ENCODE measurements at places on chromosomes 13 and 19.

DNA sequence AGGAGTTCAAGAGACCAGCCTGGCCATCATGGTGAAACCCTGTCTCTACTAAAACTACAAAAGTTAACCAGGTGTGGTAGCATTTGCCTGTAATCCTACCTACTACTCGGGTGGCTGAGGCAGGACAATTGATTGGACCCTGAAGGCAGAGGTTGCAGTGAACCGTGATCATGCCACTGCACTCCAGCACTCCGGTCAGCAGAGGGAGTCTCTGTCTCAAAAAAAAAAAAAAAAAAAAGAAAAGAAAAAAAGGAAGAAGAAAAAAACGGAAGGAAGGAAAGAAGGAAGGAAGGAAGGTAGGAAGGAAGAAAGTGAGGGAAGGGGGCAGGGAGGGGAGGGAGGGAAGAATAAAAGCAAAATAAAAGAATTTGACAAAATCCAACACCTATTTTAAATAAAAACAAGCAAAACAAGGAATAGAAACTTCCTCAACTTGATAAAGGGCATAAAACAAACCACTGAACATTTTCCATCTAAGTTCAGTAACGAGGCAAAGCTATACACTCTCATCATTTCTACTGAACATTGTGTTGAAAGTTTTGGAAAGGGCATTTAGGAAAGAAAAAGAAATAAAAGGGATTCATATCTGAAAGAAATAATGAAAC, 411.6 kb upstream of the SLITRK5 start:
- DNase-seq: no peak

DNA sequence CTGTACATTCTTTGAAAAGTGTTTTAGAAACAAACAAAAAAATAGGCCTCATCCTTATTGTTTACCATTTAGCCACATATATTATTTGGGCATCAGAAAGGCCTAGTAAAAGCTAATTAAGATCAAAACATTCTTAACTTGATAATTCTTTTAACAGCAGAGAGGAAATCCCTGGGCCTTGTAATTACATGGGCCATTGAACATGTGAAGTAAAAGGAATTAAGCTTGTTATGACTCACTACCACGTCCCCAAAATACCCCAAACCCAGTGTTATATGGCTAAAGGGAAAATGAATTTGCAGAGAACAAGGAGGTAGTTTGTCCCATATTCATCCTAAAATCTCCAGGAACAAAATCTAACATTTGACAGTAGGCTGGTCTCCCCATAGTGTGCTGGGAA, 439.8 kb downstream of the ITGBL1 start:
- no peak for DNase-seq

GRCh38 chr13:34751044-34751443, 191.0 kb upstream of the NBEA start:
- no peak for DNase-seq

- DNase-seq: no peak
These were observed 36.8 kb upstream of the C1QTNF9 start for GRCh38 chr13:24272452-24273161.

- no peak for DNase-seq
These were observed 14.0 kb upstream of the MYADM start for GRCh38 chr19:53853707-53854106.

DNA sequence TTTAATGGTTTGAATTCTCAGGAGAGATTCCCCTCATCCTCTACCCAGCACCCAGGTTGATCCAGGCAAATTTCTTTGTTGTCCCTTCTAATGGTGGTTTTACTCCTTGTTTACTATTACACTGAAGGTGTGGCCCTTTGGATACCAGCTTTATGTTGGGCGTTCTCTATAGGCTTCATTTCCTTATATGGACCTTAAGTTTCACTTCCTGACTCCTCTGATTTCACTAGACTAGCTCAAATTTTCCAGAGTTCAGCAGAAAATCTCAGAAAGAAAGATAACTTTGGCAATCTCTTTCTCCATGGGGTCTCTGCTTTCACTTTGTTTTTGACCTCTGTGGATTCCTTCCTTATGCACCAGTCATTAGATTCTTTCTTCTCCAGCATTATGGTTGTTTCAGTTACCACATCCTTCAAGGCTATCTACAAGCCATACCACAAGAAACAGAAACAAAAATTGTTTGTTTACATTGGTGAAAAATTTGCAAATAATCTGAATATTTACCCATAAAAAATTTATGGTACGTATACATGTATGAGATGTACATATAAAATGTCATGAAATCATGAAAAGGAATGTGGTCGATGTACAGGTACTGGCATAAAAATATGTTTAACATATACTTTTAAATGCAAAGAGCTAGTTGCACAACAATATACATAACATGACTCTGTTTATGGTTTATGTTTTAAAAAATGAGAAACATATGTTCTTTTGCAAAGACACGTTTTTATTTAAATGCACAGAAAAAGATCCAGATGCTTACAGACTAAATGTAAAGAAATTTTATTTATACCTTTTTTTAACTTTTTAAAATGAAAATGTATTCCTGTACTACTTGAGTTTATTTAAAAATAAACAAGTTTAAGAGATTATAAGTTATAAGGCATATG, 212.6 kb downstream of the LACC1 start:
- DNase-seq: no peak

- DNase-seq: no peak
These were observed 303.4 kb downstream of the MZT1 start for GRCh38 chr13:72424059-72424458.

DNA sequence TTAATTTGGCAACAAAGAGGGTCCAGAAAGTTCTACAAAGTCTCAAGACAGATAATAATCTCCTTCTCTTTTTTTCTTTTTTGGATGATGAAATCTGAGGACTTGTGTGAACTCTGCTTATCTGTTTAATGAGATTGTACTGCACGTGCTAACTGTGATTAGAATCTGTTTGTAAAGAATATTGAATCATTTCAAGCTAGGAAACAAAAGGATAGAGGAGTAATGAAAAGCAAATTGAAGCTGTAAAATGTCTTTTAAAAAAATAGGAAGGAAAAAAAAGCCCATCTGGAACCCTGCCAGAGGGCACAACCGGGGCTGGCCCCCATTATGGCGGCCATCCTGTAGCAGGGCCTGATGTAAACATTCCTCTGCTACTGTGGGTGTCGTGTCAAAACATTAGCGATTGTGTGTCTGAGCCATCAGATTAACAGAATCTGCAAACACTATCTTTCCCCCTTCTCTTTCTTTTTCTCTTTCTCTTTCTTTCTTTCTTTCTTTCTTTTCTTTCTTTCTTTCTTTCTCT, 83.0 kb downstream of the FLT1 start:
- no peak for DNase-seq

GRCh38 chr13:32036757-32037156, 5.2 kb downstream of the FRY start:
- no peak for DNase-seq

GRCh38 chr19:24073807-24074206, 13.2 kb upstream of the ZNF254 start:
- no peak for DNase-seq

DNA sequence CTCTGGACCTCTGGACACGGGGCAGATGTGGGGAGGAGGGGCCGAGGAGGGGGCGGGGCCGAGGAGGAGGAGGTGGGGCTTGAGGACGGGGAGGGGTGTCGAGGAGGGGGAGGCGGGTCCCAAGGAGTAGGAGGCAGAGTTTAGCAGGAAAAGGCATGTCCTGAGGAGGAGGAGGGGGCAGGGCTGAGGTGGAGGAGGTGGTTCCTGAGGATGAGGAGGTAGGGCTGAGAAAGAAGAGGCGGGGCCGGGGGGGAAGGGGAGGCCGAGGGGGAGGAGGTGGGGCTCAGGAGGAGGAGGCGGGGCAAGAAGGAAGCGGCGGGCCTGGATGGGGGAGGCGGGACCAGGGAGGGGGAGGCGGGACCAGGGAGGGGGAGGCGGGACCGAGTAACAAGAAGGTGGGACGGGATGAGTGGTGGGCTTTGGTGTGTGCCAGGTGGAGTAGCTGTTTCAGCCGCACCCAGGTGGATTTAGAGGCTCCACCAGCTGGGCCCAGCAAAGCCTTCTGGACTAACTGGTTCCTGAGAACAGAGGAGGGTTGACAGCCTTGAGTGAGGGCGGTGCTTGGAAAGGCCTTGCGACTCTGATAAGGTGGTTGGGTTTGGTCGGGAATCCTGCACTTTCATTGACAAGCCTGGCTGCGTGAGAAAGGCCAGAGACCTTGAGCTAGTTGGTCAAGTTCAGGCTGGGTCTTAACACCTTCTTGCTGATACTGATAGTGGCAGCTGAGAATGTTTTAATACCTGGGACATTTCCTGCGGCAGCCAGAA, 7.7 kb downstream of the TECR start:
- DNase-seq: no peak

DNA sequence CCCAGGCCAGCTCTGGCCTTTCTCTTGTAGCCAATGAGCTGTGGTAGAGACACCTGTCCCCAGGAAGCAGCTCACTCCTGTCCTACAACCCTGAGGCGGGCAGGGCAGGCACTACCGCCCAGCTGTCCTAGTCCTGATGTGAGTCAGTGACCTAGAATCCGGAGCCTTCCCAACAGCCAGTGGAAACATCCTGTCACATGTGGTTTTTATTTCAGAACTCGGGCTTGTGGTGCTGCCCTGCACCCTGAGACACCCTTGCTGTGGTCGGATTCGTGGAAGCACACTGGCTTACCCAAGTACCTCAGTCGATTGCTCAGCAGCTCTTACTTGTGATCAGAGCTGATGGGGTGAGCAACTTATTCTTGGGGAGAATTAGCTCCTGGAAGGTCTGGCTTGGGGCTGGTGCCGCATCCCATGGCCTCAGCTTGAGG, 83.6 kb upstream of the ARHGEF7 start:
- no peak for DNase-seq

DNA sequence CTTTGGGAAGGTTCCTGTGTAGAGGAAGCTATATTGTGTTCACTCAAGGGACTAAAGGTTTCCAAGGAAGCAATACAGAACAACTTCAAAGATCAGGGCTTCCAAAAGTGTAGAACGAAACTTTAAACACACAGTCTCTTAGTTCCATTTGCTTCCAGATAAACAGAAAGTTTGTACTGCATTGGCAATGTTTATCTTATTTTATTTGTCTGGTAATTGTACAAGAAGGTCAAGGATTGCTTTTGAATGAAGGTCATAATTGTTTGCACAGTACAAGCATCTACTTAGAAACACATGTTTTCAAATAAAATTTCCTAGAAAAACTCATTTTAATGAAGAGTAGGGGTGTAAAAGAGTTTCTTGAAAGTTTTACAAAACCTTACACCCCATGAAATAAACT, 712.7 kb upstream of the SGCG start:
- DNase-seq: no peak

DNA sequence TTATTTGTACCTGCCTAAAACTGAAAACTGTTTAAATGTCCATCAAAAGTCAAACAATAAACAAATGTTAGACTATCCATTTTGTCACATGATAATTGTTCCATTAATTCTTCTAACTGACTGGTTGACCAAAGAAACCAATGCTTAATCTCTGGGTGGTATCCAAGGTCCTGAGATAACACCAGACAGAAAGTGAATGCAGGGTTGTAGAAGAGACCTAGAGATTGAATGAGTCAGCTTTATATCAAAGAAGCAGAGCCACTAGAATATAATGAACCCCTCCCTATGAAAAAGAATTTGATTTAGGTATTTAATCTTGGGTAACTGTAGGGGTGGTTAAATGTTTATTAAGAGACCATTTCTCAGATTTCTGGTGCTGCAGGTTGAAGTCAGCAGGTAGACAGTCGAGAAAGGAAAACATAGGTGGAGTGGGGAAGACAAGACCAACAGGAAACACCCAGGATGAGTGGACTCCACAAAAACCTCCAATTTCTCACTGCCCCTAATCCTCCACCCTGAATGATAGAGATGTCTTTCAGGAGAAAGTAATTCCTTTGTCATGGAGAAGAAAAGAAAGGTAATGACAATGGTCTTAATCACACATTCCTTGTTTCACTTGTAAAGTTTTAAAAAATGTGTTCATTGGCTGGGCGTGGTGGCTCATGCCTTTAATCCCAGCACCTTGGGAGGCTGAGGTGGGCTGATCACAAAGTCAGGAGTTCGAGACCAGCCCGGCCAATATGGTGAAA, 536.4 kb downstream of the IRS2 start:
- DNase-seq: no peak

DNA sequence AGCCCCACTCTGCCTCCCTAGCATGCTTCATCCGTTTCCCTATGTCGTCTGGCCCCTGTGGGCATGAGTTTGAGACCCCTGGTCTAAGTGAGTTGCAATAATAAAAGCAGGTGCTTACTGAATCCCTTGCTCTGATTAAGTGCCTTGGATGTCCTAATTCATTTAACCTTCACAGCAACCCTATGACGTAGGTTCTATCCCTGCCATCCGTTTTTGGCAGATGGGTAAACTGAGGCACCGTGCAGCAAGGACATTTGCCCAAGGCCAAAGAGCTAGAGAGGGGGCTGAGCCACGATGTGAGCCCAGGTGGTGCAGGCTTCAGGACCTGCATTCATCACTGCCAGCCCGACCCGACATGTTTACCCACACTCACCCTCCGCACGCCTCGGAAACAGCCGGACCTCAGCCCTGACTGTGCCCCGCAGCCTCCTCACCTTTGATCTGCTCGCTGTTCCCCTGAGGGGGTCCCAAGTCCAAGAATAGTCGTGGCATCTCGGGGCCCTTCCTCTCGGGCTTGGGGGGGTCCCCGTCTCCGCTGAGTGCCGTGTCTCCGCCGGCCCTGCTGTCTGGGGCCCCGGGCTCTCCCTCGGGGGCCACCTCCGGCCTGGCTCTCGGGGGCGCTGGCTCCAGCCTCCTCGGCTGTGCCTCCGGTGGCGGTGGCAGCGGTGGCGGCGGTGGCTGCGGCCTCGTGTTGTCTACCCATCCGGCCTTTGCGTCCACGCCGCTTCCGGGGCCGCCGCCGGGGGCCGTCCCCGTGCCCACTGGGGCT, 14.5 kb downstream of the LMTK3 start:
- DNase-seq: no peak

DNA sequence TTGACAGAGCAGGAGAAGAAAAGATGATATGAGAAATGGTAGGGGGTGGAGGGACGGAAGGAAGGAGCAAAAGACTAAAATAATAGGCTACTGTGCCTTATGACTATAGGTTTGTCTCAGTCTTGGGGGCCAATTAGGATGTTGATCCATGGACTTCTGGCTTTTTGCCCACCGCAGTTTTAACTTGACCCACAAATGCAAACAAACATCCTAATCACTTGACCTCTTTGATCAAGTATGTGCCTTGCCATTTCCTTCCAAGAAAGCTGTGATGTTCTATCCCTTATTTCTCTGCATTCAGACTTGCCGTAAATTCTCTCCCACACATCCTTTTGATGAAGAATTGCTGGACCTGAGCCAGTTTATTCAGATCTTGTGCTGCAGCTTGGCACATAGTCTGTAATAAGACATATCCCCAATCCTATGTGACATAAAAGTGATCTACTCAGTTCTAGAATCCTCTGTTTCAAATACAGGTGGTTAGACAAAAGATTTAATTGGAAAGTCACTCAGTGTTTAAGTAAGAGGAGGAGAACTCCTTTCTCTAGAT, 62.8 kb downstream of the TPT1 start:
- no peak for DNase-seq

GRCh38 chr13:96511587-96511986, 421.7 kb downstream of the HS6ST3 start:
- no peak for DNase-seq

DNA sequence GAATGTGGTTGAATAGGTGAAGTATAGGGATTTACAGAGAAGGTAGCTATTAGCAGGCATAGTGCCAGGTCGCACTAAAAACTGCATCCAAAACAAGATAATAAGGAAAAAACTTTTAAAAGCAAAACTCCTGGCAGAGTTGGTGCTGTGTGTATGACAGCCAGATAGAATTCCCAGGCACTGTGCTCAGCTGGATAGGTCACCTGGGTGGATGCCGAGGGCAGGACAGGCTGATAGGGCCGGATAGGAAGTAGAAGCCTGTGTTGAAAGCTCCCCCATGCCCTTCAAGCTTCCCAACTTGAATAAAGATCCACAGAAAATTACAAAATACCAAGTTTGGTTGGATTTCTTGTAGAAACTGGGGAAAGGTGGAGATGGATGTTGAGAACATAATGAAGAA, 48.9 kb upstream of the TDRD3 start:
- DNase-seq: no peak
